ENCODE measurements at places on chromosomes 2 and 18.

DNA sequence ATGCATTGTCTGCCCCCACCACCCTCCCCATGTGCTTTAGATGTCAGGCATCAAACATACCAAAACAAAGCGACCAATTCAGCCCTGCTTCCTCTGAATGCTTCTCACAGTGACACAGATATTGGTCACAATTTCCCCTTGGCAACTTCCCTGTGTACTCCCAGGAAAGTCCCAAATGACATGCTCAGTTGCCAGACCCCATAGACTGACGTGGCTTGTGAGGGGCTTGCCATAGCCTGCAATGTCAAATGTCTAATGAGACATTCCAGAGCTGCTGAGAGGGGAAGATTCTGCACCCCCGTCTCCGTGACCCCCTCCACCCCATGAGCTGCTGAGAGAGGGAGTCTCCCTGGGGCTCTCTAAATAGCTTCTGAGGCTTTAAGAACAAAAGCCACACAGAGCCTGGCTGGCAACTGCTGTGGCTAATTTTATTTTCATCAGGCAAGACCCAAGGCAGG lies 47.3 kb downstream of the RFTN2 start:
- DNase-seq: peak; percentile 27

- peak; percentile 70 for DNase-seq
These were observed 277.1 kb upstream of the CCDC68 start for GRCh38 chr18:55236150-55236931.

- no peak for DNase-seq
These were observed 22.2 kb upstream of the INPP4A start for GRCh38 chr2:98422449-98422848.

DNA sequence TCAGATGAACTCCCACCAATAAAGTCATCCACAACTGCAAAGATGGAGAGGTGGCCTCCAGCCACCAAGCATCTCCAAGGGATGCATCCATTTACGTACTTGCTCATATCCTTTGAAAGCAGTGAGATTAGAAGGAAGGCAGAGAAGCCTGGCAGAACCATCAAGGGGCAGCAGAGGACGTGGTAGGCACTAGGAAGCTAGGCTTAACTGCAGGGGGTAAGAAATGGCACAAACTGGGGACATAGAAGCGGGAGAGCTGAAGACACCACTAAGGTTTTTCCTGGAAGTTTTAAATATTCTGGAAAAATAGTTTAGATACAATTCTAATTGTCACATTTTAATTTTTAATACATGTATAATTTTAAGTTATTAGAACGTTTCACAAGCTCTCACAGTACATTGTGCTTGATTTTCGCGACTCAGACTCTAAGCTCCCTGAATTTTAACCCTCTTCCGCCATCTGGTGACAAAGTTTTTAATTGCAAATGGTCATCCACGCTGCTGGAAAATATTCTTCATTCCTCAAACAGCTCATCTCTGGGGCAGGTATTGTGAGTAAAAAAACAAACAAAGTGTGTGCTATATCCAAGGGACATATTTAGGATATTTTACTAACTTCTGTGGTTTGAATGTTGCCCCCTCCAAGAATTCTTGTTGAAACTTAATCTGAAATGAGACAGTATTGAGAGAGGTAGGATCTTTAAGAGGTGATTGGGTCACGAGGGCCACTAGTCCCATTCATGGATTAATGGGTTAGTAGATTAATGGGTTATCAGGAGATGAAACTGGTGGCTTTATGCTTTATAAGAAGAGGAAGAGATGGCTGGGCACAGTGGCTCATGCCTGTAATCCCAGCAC lies 1.6 kb upstream of the PSTPIP2 start:
- DNase-seq: peak; percentile 66

DNA sequence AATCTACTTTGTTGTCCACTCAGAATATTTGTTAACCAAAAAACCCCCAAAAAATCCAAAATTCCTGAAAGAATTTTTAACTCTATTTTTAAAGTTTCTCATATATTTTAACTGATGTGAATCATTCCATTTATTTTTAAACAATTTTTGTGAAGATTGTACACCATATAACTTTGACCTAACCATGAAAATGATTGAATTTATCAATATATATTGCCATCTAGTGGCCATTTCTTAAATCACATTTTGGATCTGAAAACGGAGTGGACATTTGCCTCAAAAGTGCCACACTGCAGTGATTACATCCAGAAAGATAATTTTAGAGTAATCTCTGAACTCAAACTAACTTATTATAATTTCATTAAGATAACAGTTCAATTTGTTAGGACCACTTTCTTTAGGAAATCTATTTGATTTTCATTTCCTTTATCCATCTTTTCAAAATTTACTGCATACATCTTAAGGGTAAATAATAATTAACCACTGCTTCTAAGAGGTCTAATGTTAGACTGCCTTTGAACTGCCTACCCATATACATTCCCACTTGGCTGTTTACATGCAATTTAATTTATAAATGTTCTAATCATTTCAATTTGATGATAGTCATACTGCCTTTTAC lies 71.1 kb downstream of the DSC3 start:
- DNase-seq: peak; percentile 27

DNA sequence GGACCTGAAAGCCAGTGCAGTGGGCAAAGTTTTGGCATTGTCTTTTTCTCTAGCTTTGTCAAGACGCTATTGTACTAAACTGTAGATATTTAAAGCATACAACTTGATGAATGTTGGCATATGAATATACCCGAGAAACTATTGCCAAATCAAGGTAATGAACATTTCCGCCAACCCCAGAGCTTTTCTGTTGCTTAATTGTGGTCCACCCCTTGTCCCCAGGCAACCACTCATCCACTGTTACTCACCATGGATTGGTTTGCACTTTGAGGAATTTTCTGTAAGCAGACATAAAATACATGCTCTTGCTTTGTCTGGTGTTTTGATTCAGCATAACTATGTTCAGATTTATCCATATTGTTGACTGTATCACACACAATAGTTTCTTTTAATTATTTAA lies 688.4 kb downstream of the ADCYAP1 start:
- no peak for DNase-seq

DNA sequence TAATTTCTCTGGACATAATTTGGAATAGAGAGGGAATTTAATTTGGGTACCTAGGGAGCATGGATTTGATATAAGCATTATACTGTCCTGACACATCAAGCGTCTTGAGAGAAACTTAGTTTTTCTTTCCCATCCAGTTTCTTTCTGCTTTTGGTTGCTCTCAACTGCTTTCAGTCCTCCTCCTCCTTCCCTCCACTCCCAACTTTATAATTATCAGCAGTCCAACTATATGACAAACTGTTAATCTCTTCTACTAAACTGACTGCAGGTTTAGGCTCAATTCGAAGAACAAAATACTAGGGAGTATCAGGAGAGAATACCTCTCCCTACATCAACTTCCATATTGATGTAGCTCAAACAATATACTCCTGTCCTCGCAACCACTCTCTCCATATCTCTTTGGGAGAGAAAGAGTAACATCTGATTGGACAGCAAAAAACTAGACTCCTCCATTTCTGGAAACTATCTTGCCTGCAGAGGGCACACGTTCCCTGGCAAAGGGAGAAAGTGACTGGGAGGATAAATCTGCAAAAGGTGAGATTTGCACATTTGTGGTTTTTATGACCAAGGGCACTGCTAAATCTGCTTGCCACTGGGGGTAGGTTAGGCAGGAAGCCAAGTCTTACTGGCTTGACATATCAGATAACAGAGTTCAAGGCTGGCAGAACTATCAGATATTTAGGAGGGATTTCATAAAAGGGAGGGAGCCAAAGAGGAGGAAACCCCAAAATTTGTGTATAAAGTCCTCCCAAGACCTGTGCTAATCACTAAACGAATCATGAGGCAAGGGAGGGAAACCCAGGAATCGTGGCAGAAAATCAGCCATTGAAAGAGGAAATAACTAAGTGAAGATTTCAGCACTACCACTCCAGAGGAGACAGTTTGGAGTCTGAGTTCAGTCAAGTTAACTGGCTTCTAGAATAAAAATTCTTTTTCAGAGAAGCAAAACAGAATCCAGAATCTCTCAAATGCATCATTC lies 40.0 kb downstream of the ICA1L start:
- peak; percentile 60 for DNase-seq

- no peak for DNase-seq
These were observed 3.3 kb upstream of the NAPG start for GRCh38 chr18:10522574-10522973.

DNA sequence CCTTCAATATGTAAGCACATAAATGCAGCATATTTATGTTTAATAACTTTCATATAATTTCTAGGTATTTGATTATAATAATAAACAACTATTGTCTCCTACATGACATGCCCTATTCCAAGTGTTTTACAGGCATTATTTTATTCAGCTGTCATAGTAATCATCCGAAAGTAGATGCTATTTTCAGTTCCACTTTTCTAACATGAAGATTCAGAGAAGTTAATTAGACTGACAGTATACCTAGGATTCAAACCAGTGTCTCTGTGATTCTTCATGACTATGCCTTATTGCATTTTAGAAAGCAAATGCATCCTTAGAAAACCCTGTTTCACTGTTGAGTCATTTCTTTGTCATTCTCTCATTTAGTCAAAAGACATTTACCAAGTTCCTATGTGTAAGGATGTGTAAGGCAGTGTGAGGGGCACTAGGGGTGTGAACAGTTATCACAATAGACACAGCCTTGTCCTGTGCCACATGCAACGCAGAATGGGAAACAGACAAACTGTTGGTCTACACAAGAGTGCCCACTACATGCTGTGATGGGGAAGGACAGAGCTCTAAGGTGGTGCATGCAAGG lies 79.8 kb downstream of the DTNA start:
- DNase-seq: peak; percentile 33

GRCh38 chr2:46876741-46877384 lies 38.7 kb downstream of the MCFD2 start:
- peak; percentile 84 for DNase-seq

GRCh38 chr2:8496079-8496478 lies 185.8 kb upstream of the ID2 start:
- DNase-seq: no peak

- no peak for DNase-seq
These were observed 962.9 kb upstream of the FANCL start for GRCh38 chr2:59204040-59204439.

GRCh38 chr2:60794271-60794863 lies 38.3 kb downstream of the PAPOLG start:
- peak; percentile 13 for DNase-seq

DNA sequence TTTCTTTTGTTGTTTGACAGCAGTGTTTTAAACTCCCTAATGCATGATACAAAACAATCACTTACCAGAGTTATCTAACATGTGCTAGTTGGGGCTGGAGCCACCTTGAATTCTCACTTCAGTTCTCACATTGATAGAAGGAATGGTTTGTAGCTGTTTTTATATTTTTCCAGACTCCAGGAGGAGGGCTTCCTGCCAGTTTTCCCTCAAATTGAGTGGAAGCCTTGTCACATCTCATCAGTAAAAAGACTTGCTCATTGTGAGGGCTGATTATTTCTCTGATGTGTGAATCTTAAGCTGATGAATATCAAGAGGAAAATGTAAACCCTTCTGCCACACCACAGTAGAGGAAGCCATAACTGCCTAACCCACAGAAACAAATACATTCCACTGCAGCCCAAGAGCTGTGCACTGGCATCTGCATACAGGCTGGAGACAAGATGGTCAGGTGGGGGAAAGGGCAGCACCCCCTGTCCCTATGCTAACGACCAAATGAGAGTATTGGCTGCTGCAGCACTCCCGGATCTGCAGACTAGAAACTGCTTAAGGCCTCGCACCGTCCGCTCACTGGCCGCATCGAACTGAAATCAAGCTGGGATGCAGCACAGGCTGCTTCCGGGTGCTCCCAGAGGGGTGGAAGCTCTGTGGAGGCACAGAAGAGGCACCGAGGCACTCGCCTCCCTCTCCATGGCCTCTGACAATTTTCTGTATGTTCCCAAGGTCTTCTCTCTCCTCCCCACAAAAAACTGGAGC lies 73.7 kb upstream of the TPO start:
- DNase-seq: no peak

- no peak for DNase-seq
These were observed 114.7 kb upstream of the TNP1 start for GRCh38 chr2:216974321-216975302.

GRCh38 chr18:68445668-68446426 lies 269.1 kb downstream of the TMX3 start:
- DNase-seq: no peak

DNA sequence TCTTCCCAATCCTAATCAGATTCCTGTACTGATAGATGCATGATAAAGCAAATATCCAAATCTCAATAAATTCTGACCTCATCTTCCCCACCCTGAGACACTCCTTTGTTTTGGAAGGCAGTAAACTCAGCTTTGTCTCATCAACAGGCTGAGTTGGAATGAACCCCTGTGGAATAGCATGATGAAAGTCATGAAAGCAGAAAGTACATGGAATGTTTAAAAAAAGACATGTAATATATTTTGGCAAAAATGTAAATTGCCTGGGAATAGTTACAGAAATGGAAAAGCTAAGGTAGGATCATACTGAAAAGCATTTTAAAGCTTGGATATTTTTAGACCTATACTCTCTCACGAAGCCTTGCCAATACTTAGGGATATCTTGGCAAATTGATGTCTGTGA lies 468.7 kb upstream of the CDH7 start:
- no peak for DNase-seq

GRCh38 chr2:86673986-86674670 lies 46.0 kb upstream of the RMND5A start:
- peak; percentile 1 for DNase-seq
